Dorsolateral prefrontal cortex (tissue), 122 donors: ENCODE measurements at places on chromosomes 6 and 20.

DNA sequence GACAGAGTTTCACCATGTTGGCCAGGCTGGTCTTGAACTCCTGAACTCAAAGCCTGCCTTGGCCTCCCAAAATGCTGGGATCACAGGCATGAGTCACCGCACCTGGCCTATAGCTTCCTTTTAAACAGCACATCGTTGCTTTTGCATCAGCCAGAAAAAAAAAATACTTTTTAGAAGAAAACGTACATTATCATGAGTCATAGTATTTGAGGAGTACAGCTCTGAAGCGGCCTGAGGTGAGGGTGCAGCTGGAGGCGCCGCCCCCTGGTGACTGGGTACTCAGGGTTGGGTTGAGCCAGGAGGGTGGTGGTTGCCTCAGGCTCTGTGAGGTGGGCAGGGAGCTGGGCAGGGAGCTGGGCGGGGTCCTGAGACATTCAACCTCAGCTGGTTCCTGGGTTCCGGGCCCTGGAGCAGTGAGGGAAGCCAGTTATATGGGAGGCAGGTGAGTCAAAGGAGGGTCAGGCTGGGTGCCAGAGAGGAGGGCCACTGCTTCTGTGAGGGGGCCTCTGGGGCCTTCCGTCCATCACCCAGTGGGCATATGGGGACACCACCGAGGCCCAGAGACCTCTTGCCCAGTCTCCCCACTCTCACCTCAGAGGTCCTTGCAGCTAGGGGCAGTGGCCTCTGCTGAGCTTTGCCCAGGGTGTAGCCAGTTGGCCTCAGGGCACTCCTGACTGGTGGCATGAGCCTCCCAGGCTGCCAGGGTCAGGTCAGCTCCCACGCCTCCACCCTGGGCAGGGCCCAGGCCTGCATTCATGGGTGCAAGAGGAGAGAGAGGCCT, 11.7 kb upstream of the ID1 start:
- no peak for DNase-seq

- DNase-seq, result no peak
Measured at GRCh38 chr20:12306107-12306506, 388.4 kb downstream of the BTBD3 start.

- DNase-seq, result no peak
Measured at GRCh38 chr6:132235596-132236280, 165.5 kb downstream of the MOXD1 start.

GRCh38 chr20:36483919-36484808, 57.2 kb upstream of the MYL9 start:
- DNase-seq, result no peak

- no peak for DNase-seq
Measured at GRCh38 chr6:3575166-3575565, 118.3 kb upstream of the SLC22A23 start.

DNA sequence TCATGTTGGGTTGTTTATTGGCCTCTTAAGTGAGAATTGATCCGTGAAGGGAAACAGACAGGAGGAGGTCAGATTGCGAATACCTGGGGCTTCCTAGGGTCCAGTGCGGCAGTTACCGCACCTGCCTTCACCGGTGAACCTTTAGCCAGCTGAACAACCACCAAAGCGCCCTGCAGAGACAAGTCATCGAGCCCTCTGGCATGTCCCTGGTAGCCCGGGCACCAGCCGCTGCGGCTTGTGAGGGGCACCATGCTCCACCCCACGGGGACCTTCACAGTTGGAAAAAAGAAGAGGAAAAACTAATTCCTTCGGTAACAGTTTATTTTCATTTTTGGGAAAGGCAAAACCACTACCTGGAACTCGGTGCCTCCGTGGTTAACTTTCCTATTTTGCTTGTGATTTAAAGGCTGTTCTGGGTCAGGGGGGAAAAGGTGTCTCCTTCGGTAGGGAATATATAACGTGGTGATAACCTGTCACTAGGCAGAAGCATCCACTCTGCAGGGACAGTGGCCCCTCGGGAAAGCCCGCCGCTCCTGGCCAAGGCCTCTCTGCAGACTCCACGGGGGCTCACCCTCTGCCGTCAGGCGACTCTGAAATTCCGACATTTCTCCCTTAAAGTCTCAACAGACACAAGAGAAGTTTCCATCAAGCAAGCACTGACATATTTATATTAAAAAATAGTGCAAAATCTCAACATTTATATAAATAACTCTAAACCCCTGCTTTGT, 30.7 kb upstream of the ZBP1 start:
- no peak for DNase-seq

- no peak for DNase-seq
Measured at GRCh38 chr20:21046413-21047070, 59.6 kb downstream of the LINC00237 start.

DNA sequence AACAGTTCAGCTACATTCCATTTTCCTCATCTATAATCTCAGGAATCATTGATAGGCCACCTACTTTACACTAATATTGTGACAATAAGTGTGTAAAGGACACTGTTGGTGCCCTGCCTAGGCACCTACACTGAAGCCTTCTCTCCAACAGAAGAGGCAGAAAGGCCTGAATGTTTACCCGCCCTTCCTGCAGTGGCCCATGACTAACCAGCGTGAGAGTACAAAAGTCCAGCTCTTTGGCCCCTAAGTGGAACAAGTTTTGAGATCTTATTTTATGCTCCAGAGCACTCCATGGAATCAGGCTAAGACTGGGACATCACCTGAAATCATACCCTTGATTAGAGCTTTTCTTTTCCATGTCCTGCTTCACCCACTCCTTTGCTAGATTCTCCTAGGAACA, 359.7 kb downstream of the ARHGAP18 start:
- DNase-seq, result no peak

DNA sequence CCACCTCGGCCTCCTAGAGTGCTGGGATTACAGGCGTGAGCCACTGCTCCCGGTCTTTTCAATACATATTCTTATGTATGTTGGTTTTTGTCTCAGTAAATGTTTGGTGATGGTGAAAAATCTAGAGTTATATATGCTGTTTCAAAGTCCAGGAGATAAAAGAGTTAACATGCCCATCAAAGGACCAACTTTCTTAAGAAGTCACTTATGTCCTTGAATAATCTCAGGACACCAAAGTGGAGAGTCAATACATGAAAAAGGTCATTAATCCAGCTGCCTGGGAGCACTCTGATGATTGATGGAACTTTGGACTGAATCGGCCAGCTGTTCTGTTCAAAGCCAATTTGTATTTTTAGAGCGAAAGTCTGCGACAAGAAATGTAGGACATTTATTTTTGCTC, 59.8 kb upstream of the HDAC2 start:
- no peak for DNase-seq

- no peak for DNase-seq
Measured at GRCh38 chr6:168387426-168387825, 53.6 kb upstream of the SMOC2 start.

GRCh38 chr20:20597966-20598365, 114.5 kb downstream of the RALGAPA2 start:
- DNase-seq, result no peak
